ENCODE measurements at places on chromosomes 11 and 22.

- no peak for DNase-seq
These were observed 4.7 kb upstream of the NXPE2 start for GRCh38 chr11:114673661-114674060.

DNA sequence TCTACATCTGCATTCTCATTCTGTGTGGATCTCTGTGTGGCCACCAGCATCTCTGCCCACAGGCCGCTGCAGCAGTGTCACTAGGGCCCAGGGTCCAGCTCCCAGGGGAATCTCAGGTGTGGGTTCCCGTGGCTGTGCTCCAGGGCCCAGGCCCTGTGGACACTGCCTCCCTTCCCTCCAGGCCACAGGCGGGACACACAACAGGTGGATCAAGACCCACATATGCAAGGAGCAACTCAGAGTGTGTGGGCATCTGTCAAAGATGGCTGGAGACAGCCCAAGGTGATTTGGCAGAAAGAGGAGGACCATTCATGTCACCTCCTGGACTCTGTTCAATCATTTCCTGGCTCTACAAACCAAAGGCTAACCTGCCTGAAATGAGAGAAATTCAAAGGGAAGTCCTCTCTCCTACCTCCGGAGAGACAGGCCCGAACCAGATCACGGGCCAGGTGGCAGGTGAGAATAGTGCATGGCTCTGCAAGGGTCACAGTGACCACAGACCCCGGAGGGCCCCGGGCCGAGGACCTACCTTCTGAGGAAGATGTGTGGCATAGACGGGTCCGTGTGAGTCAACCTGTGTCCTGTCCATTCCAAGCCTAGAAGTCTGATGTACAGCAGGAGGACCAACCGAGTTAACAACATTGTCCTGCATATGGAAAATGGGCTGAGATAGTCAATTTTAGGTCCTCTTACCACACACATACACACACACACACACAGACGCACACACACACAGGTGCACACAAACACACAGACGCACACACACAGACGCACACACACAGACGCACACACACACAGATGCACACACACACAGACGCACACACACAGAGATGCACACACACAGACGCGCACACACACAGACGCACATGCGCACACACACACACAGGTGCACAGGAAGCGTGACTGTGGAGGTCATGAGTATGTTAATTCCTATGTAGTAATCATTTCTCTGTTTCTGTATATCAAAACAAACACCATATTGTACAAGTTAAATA lies 1068.5 kb downstream of the BRD1 start:
- no peak for DNase-seq

GRCh38 chr22:26922806-26923205 lies 265.4 kb downstream of the MIAT start:
- no peak for DNase-seq

GRCh38 chr22:36797374-36797773 lies 19.5 kb downstream of the PVALB start:
- DNase-seq: no peak

GRCh38 chr11:2926611-2927051 lies 2.6 kb downstream of the PHLDA2 start:
- no peak for DNase-seq

GRCh38 chr11:38323961-38324761 lies 1726.1 kb upstream of the RAG2 start:
- no peak for DNase-seq

GRCh38 chr11:63683133-63683991 lies 2.1 kb downstream of the RTN3 start:
- DNase-seq: no peak

- DNase-seq: no peak
These were observed 151.1 kb downstream of the METTL15 start for GRCh38 chr11:28259177-28259843.

- no peak for DNase-seq
These were observed 1.0 kb upstream of the HTATIP2 start for GRCh38 chr11:20362481-20362880.

GRCh38 chr22:35020517-35020916 lies 45.4 kb upstream of the ISX start:
- DNase-seq: no peak

- DNase-seq: no peak
These were observed 5.9 kb upstream of the ADORA2A start for GRCh38 chr22:24421428-24421931.

GRCh38 chr22:26276529-26277160 lies 107.4 kb downstream of the SEZ6L start:
- no peak for DNase-seq

DNA sequence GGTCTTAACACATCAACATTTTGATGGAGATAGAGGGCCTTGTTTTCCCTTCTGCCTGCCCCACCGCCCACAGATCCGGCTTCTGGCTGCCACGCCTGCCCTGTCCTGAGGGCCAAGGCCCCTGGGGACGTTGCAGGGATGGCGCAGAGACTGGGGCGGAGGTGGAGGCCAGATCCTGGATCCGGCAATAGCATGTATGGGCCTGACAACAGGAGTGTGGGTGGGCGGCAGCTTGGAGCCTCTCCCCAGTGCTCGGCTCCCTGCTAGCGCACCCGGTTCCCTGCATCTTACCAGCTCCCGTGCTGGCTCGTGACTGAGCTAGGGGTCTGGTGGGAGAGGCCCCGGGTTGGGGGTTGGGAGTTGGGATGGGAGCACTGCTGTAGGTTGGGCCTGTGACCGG lies 95.6 kb downstream of the ZBTB16 start:
- DNase-seq: no peak

- DNase-seq: no peak
These were observed 13.0 kb upstream of the CKAP5 start for GRCh38 chr11:46858920-46859546.

DNA sequence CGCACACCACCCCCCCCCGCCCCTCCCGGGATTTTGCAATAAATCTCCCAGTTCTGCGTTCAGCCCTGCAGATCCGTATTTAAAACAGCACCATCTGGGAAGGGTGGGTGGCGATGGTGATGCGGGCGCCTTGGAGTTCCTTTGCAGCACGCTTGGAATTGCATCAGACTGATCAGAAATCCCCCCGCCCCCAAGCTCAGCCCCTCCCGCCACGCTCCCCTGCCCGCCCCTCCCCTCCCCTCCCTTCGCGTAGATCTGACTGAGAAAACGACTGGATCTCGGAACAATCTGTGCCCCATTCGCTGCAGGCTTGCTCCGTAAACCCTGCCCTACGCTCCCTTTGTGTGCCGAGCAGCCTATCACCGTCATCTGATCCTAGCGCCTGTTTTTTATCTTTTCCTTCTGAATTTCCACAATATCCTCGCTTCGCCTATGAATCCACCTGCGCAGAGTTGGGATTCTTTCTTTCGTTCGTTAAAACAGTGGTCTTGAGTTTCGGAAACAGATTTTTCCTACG lies 18.1 kb upstream of the BDNF start:
- no peak for DNase-seq

DNA sequence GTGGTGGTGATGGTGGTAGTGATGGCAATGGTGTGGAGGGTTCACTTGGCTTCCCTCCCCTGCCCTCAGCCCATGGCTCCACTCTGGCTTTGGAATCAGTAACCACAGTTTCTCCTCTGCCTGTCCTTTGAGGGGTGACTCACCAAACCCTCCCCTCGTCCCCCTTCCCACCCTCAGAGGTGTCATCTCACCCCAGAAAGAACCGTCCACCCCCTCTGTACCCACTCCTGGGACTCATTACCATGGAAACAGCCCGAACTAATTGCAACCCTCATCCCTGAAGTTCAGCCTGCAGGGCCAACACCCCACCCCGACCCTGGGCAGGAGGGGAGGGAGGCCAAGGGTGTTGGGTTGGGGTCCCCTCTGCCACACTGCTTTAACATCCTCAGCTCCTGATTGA lies 26.6 kb downstream of the PHLDB1 start:
- no peak for DNase-seq

DNA sequence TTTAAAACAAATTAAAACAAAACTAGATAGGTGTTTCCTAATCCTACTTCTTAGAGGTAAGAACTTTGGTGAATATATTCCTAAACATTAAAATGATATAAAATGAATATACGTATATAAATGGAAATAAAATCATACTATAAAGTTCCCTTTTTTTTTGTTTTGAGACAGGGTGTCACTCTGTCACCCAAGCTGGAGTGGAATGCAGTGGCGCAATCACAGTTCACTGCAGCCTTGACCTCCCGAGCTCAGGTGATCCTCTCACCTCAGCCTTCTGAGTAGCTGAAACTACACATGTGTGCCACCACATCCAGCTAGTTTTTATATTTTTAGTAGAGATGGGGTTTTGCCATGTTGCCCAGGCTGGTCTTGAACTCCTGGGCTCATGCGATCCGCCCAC lies 44.9 kb downstream of the NPAT start:
- DNase-seq: no peak
